ENCODE measurements at places on chromosomes 11 and 22. TPM values are rescaled to one million over a fixed set of nuclear protein-coding genes. Genes with fewer than 3 reads are reported as not detected.
A peak's percentile ranks its signal among the peaks of the same experiment; 100 is the strongest.

DNA sequence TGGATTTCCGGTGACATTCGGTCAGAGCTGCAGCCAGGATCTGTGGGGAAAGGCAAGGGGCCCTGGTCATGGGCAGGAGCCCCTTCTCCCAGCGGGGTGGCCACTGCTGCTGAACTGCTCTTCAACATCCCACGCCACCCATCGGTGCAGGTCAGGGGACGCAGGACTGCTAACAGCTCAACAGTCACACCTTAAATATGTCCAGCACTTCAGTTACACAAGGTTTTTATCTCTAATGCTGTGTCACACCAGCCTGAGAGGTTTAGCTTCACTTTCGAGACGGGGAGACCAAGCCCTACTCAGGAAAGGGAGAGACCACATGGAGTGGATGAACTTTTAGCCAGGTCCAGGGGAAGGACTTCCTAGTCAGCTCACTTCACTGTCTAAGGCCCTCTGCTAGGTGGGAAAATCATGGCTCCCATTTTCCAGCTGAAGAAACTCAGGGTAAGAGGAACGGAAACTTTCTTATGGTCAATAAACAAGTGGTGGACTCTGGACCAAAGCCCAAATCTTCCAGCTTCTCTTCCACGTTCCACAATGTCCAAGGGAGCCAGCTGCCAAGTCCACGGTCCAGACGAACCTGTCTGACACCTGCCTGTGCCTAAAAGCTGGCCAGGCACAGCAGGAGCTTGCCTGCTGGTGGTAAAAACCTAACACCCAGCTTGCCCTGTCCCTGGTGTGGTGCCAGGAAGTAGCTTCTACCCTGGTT is 21.0 kb upstream of the CHADL start:
- DNase-seq, result no peak

DNA sequence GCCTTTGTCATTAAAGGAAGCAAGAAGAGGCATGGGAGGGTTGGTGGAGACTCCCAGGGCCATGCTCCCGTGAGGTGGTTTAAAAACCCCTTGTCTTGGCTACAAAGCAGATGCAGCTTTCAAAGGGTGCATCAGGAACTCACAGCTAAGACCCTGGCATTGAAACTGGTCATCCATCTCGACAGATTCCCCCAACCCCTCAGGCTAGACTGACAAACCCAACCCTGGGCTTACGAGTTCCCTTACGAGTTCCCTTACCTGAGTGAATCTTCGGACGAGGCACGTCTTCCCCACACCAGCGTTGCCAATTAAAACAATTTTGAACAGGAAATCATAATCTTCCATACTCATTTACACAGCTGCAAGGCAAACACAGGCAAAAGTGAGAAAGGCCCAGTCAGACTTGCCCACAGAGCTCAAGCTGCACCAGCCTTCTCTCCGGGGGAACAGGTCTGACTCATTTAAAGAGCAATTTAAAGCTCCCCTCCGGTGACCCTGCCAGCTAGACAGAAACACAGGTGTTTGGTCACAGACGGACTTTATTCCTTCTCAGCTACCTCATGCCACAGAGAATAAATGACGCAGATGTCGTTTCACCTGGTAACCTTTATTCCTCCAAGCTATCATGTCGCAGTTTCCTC is 74.6 kb downstream of the RAB30 start:
- DNase-seq, result no peak

- DNase-seq, result no peak
Measured at GRCh38 chr11:693887-694562, 997 bp downstream of the DEAF1 start.

- DNase-seq, result peak; percentile 92
Measured at GRCh38 chr22:36644333-36644757, 59.2 kb downstream of the CACNG2 start.

GRCh38 chr22:17284888-17285287 is 65.7 kb upstream of the ADA2 start:
- no peak for DNase-seq

DNA sequence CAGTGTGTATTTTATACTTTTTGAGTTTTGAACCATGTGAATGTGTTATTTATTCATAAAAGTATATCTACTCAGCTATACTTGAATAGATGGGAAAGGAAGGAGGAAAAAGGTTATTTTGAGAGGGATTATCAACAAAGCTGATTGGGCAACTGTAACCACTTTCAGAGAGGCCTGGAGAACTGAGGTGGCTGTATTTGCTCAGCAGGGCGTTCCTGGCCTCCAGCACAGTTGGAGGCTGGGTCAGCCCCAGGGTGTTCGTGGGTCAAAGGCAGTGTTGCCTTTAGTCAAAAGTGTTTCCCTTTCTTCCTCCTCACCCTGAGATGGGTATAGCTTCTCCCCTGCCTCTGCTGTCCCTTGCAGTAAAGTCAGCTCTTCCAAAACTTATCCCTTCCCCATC is 26.7 kb downstream of the ASCC2 start:
- DNase-seq, result no peak

DNA sequence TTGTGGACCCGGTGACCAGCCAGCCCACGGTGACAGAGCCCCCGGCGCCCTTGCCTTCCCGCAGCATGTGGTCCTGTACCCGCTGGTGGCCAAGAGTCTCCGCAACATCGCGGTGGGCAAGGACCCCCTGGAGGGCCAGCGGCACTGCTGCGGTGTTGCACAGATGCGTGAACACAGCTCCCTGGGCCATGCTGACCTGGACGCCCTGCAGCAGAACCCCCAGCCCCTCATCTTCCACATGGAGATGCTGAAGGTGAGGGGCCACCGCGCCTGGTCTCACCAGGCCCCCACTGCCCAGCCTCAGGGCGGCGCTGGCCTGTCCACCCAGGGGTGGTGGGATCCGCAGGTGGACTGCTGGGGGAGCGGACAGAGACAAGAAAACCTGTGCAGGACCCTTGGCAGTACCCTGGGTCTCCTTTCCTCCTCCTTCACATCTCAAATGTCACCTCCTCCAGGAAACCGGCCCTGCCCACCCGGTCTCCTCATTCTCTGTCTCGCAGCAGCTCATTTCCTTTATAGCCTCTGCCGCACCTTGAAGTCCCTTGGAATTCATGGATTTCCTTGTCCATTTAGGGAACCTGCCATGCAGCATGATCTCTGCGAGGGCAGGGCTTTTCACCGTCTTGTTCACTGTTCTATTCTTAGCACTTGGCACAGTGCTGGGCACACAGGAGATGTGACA is 6.5 kb downstream of the AIP start:
- DNase-seq, result no peak

DNA sequence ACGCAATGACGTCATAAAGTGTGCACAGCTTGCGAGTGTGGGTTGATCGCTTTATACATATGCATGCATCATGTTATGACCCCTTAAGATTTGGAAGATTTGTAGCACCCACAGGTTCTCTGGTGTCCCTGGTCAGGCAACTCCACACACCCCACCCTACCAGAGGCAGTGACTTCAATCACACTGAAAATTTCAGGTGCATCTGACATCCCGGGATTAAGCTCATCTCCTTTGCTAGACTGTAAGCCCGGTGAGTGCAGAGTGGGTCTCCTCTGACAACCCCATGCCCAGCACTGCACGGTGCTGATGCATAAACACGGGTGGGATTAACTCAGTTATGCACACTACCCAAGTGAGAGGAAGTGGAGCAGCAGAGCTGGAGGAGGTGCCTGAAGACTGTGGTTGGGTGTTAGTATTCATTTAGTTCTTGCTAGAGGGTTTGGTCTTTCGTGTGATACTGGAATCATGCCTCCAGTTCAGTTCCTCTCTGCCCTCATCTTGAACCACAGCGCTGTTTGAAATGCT is 6.5 kb downstream of the ARSA start:
- DNase-seq, result no peak

DNA sequence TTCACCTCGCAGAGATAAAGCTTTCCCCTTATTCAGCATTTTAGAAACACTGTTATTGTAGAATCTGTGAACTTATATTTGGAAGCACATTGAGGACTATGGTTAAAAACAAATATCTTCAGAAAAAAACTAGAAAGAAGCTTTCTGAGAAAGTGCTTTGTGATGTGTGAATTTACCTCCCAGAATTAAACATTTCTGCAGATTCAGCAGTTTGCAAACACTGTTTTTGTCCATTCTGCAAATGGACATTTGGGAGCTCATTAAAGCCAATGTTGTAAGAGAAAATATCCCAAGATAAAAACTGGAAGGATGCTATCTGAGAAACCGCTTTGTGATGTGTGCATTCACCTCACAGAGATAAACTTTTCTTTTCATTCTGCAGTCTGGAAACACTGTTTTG is 272.7 kb downstream of the OR4A5 start:
- no peak for DNase-seq

DNA sequence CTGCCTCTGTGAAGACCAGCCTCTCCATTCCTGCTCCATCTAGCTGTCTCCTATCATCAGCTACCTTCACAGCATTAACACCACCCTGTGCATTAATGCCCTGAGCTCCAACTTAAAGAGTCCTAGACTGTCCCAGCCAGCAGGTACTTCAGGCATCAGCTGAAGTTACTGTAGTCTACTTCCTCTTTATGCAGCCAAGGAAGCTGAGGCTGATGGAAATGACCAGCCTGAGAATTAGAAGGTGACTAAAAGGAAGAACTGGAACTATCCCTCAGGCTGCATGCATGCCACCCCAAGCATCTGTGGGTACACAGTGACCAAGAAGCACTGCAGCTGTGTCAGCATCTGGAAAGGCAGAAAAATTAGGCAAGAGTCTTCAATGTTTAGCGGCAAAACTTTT is 28.2 kb downstream of the MS4A10 start:
- no peak for DNase-seq

GRCh38 chr11:20131788-20132666 is 28.2 kb downstream of the DBX1 start:
- peak; percentile 55 for DNase-seq

- DNase-seq, result no peak
Measured at GRCh38 chr22:48433647-48434046, 1394.0 kb downstream of the BRD1 start.

GRCh38 chr11:107468596-107468995 is 11.0 kb upstream of the CWF19L2 start:
- peak; percentile 35 for DNase-seq

DNA sequence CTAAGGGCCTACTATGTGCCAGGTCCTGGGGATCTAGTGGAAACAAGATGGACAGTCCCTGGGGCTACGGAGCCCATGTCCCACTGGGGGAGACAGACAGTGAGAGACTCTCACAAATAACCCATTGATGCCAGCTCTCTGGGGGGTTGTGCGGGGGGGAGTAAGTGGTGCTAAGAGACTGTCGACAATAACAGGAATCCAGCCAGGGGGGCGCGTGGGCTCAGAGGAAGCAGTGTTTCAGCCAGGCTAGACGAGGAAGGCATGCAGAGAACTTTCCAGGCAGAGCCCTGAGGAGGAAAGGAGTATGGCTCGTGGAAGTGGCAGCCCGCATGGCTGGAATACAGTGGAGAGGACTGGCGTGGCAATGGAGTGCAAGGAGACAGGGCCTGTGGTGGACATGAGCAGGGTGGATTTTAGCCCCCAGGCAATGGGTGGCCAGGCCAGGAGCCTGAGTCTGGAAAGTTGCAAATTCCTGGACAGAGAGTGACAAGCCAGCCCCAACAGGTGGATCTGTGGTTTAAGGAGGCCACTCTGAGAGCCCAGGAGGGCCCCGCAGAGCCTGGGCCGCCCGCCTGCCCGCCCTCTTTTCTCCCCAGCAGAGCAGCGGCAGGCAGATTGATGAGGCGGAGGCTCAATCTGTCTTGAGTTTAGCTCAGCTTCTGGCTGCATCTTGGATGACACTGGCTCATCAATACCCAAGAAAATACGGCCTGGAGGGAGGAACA is 40.0 kb upstream of the TCF20 start:
- no peak for DNase-seq

DNA sequence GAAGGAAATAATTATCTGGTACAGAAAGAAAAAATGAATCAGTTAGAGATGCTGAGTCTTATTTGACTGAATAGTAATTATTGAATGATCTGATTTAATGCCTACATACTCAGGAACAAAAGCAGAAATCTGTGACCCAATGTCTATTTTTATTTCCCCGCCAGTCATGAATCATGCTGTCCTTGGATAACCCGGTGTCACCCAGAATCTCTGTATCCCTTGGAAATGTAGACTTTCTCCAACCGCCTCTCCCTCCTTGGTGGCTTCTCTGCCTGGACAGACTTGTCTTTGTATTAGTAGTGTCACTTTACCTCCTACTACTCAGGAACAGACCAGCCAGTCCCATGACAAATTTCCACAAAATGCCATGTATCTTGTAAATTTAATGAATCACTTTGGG is 173.3 kb upstream of the PDGFD start:
- DNase-seq, result no peak

DNA sequence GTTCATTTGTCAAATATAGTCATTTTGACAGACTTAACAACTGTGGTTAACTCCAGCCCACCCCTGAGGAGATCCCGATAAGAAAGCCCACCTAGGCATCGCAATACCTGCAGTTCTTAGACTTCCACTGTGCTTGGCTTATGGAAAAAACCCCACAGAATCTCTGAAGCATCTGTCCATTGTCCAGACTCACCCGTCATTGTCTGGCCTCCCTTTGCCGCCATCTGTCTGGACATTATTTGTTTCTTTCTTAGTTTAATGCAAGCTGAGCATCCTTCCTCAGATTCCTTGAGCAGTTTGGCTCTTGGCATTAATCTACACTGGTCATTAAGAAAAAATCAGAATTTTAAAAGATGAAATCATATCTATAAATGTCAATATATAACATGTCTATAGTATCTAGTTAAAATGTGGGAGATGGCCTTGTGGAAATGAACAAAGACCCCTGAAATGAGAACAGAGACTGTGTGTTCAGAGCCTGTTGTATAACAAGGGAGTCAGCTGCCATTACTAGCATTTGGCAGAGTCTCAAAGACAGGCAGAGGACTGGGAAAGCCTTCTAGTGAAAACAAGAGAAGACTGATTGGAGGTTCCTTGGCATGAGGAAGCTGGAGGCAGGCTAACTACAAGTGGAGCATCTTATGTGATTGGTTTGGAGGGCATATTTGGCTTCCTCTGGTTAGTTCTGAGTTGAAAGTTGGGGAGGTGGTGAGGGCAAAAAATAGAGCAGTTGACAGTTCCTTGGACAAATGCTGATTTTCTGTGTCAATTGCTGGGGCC is 80.4 kb downstream of the SPON1 start:
- DNase-seq, result no peak

Gene ACCSL
- total RNA-seq, result not detected

Gene GPR137
- total RNA-seq, result 3.6 TPM

Gene DUSP18
- total RNA-seq, result 14.9 TPM

Gene GAL3ST1
- total RNA-seq, result not detected

Gene MMP10
- not detected for total RNA-seq

Gene CSF2RB
- total RNA-seq, result not detected
